ENCODE measurements at places on chromosomes 12 and 14. TPM values are rescaled to one million over a fixed set of nuclear protein-coding genes. Genes with fewer than 3 reads are reported as not detected.
A peak's percentile ranks its signal among the peaks of the same experiment; 100 is the strongest.

DNA sequence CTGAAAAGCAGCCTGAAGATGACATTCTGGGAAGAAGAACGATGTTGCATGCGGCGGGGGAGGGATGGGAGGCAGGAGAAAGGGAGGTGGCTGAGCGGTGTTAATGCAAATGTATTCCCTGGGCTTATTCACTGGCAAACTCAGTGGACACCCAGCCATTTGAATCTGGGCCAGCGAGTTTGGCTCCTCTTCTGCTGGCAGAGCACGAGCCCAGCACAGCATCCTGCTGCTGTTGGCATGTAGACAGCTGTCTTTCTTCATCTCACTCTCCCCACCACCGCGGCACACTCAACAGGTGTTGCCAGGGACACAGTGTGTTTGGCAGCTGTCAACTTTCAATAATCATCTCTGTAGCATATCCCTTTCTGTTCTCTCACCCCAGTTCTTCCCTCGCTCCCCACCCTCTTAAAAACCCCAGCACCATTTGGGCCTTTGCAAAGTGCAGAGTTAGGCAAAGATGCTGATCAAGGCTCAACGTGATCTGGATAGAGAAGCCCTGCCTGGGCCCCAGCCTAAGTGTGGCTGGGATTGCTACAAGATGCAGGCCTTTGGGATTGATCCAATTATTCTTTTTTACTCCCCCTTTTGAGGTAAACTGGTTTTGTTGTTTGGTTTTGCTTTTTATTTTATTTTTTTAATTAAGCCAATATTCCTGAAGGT is 131.9 kb downstream of the EXOC5 start:
- H3K4me1 ChIP-seq = no peaks in the 10 kb centered on the region
- no peak overlapping the region for H3K27ac ChIP-seq
- no peaks in the 10 kb centered on the region for H3K36me3 ChIP-seq
- DNase-seq = no peak

DNA sequence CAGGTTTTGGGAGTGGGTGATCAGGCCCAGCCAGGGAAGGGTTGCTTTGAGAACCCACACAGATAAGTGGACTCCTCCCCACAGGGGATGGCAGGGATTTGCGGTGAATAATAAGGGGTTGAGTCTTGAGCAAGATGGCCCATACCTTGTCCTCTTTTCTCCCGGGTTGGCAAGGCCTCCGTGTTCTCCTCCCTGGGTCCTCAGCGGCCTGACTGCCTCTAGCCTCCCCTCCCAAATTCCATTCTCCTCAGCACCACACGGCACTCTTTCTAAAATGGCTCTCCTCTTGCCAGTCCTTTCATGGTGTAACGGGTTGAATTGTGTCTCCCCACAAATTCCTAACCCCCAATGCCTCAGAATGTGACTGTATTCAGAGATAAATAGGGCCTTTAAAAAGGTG is 70.0 kb downstream of the CHST11 start:
- no peak for DNase-seq
- H3K27ac ChIP-seq = peak overlapping the region; percentile 79
- peaks cover 82% of the 10 kb centered on the region for H3K4me1 ChIP-seq
- peaks cover 19% of the 10 kb centered on the region for H3K36me3 ChIP-seq
- H3K27me3 ChIP-seq = no peaks in the 10 kb centered on the region
- peak overlapping the region; percentile 23 for H3K4me3 ChIP-seq

- no peak overlapping the region for H3K27ac ChIP-seq
- H3K4me3 ChIP-seq = no peak overlapping the region
- H3K4me1 ChIP-seq = no peaks in the 10 kb centered on the region
- H3K36me3 ChIP-seq = no peaks in the 10 kb centered on the region
- DNase-seq = no peak
Measured at GRCh38 chr14:77206261-77206824, 24.7 kb downstream of the TMEM63C start.

- no peak for DNase-seq
- H3K27ac ChIP-seq = no peak overlapping the region
- H3K27me3 ChIP-seq = no peaks in the 10 kb centered on the region
- no peak overlapping the region for H3K4me3 ChIP-seq
- H3K4me1 ChIP-seq = no peaks in the 10 kb centered on the region
Measured at GRCh38 chr14:92937051-92937937, 14.3 kb downstream of the CHGA start.

DNA sequence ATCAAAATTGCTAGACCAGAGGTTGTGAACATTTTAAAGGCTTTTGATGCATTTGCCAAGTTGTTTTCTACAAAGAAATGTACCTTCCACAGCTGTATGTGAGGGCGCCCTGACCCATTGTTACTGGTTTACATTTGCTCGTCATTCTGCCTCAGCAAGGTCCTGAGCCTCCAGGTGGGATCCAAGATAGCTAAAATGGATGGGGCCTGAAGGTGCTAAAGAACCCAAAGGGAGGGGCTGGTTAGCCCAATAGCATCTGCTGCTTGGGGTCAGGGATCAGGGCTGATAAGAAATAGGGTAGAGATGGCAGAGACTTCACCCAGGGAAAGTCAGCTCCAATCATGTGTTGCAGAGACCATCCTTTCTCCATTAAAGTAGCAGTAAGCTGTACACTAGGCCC is 43.1 kb downstream of the GALNT16 start:
- H3K27ac ChIP-seq = no peak overlapping the region
- peaks cover 27% of the 10 kb centered on the region for H3K27me3 ChIP-seq
- H3K36me3 ChIP-seq = no peaks in the 10 kb centered on the region
- no peak for DNase-seq

DNA sequence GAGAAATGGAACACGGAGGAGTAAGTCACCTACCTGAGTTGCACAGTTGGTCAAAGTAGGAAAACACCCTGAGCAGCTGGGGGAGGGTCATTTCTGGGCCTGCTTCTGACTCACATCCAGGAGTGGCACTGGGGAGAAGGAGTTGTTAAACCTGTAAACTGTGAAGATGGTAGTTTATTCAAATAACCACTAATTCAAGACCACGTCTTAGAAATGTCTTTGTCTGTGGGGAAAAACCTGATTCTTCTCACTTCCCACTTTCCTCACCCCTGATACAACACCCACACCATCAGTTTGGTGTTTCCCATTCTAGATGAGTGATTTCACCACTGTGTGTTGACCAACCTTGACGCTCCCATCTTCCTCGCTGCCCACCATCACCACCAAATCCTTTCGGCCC is 207.1 kb downstream of the ANO4 start:
- no peaks in the 10 kb centered on the region for H3K4me1 ChIP-seq
- H3K27ac ChIP-seq = no peak overlapping the region
- no peaks in the 10 kb centered on the region for H3K27me3 ChIP-seq

GRCh38 chr14:100202712-100203111 is 36.2 kb upstream of the YY1 start:
- H3K27ac ChIP-seq = no peak overlapping the region
- no peak for DNase-seq
- H3K4me3 ChIP-seq = no peak overlapping the region
- H3K27me3 ChIP-seq = no peaks in the 10 kb centered on the region

DNA sequence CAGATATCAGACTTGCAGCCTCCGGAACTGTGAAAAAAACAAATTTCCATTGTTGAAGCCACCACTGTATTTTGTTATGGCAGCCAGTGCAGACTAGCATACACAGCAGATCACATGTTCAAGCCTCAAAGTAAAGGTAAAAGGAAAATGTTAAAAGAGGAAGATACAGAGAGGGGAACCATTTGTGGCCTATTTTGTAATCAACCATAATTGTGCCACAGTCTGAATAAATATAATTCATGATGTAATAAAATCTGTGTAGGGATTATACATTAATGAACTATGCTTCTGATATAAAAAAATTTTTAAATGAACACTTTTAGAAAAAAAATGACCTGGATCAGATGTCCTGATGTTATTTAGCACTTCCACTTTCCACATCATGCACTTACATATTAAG is 79.6 kb downstream of the SLC16A7 start:
- no peak overlapping the region for H3K4me3 ChIP-seq
- no peak overlapping the region for H3K27ac ChIP-seq
- no peak for DNase-seq
- no peaks in the 10 kb centered on the region for H3K27me3 ChIP-seq
- H3K4me1 ChIP-seq = no peaks in the 10 kb centered on the region

DNA sequence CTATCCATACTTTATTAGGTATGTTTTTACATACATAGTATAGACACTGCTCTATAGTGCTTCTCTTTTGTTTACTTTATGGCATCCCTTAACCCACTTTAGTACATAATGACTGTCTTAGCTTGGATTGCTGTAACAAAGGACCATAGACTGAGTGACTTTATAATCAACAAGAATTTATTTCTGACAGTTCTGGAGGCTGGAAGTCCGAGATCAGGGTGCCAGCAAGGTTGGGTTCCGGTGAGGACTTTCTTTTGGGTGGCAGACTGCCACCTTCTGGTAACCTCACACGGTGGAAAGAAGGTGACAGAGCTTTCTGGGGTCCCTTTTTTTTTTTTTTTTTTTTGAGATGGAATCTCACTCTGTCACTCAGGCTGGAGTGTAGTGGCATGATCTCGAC is 48.6 kb upstream of the PPM1H start:
- H3K27ac ChIP-seq = no peak overlapping the region
- H3K27me3 ChIP-seq = no peaks in the 10 kb centered on the region
- no peaks in the 10 kb centered on the region for H3K4me1 ChIP-seq
- H3K36me3 ChIP-seq = no peaks in the 10 kb centered on the region
- no peak for DNase-seq
- H3K4me3 ChIP-seq = no peak overlapping the region

GRCh38 chr14:36503771-36504741 is 16.0 kb downstream of the NKX2-1 start:
- H3K4me1 ChIP-seq = peaks cover 6% of the 10 kb centered on the region
- H3K36me3 ChIP-seq = peaks cover 24% of the 10 kb centered on the region
- H3K27ac ChIP-seq = no peak overlapping the region
- H3K27me3 ChIP-seq = peaks cover 69% of the 10 kb centered on the region

- no peak overlapping the region for H3K4me3 ChIP-seq
- H3K27me3 ChIP-seq = no peaks in the 10 kb centered on the region
- DNase-seq = no peak
- H3K4me1 ChIP-seq = no peaks in the 10 kb centered on the region
- peaks cover 4% of the 10 kb centered on the region for H3K36me3 ChIP-seq
Measured at GRCh38 chr12:18373181-18373580, 111.9 kb downstream of the PIK3C2G start.

- no peaks in the 10 kb centered on the region for H3K4me1 ChIP-seq
- H3K4me3 ChIP-seq = no peak overlapping the region
- DNase-seq = no peak
- no peak overlapping the region for H3K27ac ChIP-seq
Measured at GRCh38 chr12:117805865-117806264, 162.9 kb downstream of the KSR2 start.

DNA sequence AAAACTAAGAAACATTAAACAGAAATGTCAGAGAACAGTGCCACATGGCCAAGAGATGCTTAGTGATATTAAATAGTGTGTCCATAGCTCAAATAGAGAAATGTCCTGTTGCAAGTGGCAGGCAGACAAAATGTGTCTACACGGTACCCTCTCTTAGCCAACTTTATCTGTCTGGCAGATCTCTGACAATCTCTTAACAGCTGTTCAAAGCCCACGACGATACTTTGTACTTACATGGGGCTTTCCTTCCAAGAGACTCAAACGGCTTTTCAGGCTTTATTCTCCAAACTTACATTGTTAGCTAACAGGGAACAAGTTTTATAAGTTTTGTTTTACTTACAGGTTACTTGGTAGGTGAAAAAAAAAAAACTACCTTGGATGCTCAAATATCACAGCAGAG is 45.6 kb downstream of the ARMH4 start:
- no peaks in the 10 kb centered on the region for H3K4me1 ChIP-seq
- DNase-seq = no peak
- H3K36me3 ChIP-seq = no peaks in the 10 kb centered on the region

- H3K4me3 ChIP-seq = no peak overlapping the region
- no peak for DNase-seq
- peaks cover 14% of the 10 kb centered on the region for H3K4me1 ChIP-seq
- H3K27me3 ChIP-seq = no peaks in the 10 kb centered on the region
Measured at GRCh38 chr12:101902641-101903040, 25.3 kb downstream of the DRAM1 start.

DNA sequence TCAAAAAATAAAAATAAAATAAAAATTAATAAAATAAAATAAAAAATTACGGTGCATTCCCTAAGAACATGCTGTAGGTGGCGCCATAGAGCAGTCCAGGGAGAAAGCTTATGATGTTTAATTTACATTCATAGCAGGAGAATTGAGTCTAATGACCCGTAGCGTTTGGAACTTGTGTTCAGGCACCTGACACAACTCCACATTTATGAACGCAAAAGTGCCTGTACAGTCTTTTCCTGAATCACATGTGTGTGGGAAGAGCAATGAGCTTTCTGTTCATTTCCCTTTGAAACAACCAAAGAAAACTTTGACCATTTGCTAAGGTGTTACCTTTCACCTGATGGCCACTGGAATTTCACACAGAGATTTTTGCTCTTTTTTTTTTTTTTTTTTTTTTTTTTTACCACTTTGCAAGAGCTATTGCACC is 60.6 kb upstream of the KCNA1 start:
- H3K4me1 ChIP-seq = no peaks in the 10 kb centered on the region
- H3K27ac ChIP-seq = no peak overlapping the region
- H3K36me3 ChIP-seq = no peaks in the 10 kb centered on the region

DNA sequence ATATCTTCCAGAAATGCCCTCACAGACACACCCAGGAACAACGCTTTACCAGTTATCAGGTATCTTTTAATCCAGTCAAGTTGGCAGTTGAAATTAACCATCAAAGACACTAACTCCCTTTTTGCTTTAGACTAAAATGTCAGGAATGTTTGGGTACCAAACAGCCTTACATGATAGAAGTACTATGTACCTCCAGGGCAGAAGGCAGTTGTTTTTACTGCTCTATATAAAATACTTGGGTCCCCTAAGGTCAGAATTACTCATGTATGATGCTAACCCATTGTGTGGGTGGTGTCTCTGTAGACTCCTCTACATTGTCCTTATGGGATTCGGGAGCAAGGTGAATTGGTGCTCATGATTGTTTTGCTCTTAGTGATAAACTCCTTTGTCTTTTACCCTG is 492.5 kb upstream of the FLRT2 start:
- no peak overlapping the region for H3K27ac ChIP-seq
- no peak for DNase-seq
- peaks cover 4% of the 10 kb centered on the region for H3K36me3 ChIP-seq
- no peaks in the 10 kb centered on the region for H3K27me3 ChIP-seq
- H3K4me3 ChIP-seq = no peak overlapping the region

MYF5 gene
- total RNA-seq = not detected

CLEC4C gene
- total RNA-seq = not detected

GNPNAT1 gene
- 31.4 TPM for total RNA-seq

GPR65 gene
- 20.4 TPM for total RNA-seq

GNB3 gene
- total RNA-seq = not detected
